Cardiac ventricle fibroblast (primary cell): ENCODE measurements at places on chromosomes 2 and 18. TPM values are rescaled to one million over a fixed set of nuclear protein-coding genes. Genes with fewer than 3 reads are reported as not detected.

GNLY gene
- total RNA-seq = not detected in 2 replicates

ASB18 gene
- total RNA-seq = not detected in 2 replicates

NCL gene
- total RNA-seq = 158 and 159 TPM in 2 replicates

SERPINB5 gene
- not detected in 2 replicates for total RNA-seq

SRD5A2 gene
- total RNA-seq = not detected in 2 replicates

ANKRD30B gene
- total RNA-seq = not detected in 2 replicates

SNTG2 gene
- total RNA-seq = 0.78 TPM in 1 of 2 replicates, not detected in the other

COL4A4 gene
- 32.8 and 35.2 TPM in 2 replicates for total RNA-seq
